Ecto neural progenitor cell (in vitro differentiated cells): ENCODE measurements at places on chromosomes 16 and 17.

GRCh38 chr17:27384726-27385125 lies 71.5 kb upstream of the KSR1 start:
- no peak for DNase-seq

DNA sequence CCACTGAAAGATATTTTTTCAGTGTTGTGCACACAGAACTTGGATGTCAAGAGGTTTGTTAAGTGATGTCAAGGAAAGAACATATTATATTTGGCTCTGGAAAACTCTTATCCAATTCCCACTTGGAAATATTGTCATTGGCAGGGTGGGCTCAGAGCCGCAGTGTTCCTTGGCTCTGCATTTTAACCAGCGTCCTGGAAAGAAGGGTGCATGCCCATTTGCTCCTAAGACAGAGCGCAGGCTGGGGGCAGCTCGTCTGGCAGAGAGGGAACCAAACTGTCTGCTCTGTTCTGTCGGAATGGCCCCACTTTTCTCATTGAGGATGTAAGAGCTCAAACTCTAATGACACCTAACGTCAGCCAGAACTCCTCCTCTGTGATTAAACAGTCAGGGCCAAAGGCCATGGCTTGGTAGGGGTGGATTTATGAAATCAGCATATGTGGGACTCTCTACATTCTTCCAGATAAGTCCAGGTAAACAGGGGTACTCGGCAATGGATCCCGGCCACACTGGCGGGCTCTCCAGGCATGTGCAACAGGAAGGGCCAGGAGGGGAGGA lies 18.0 kb downstream of the SLC47A1 start:
- no peak for DNase-seq

- DNase-seq, result no peak
Observed at GRCh38 chr17:43068570-43069367, 43.7 kb downstream of the RND2 start.

DNA sequence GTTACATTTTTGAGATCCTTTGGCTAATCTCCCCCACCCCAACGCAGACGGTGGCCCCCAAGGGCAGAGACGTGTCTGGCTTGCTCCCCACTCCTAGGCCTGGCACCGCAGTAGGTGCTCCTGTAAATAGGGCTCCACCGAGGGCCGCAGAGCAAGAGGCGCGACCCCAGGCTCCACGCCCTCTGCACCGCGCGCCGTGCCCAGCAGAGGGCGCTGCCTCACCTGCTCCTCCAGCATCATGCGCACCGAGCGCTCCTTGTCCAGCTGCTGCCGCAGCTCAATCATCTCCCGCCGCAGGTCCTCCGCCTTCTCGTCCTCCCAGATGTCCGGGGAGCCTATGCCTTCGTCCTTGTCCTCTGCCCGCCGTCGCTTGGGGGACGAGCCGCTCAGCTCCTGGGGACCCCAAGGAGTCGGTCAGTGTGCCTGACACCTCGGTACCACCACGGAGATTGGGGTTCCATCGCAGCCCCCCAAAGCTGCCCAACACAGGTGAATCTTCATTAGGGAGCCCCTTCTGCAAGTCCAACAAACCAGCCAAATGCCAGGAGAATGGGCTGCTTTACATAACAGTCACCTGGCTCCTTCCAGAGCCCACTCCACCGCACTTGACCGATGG lies 11.2 kb downstream of the TFAP4 start:
- DNase-seq, result peak; percentile 89

DNA sequence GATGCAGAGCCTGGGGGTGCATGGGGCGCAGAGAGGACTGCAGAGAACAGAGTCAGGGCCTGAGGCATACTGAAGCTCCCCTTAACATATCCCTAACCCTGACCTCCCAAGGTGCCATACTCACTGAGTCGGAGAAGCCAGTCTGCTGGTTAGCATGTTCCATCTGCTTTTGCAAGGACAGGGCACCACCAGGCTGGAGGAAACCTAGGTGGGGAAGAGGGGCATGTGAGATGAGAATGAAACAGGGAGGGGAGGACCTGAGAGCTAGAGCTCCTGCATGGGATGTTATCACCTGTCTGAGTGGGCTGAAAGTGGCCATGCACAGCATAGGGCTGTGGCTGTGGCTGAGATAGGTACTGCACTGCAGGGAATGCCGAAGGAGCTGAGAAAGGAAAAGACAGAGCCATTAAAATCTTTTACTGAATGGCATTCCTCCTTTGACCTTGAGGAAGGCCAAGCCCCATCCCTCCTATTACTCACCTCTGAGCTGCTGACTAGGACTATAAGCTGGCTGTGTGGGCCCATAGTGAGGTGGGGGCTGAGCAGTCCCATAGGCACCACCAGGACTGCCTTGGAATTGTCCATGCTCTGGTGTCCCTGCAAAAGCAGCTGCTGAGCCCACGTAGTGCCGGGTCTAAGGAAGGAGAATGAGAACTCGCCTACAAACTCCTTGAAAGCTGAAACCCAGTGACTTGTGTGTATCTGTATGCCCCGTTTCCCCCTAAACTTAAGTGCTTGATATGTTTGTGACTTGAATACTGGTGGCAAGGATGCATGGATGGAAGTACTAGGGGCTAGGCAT lies 1.9 kb downstream of the GPS2 start:
- no peak for DNase-seq

DNA sequence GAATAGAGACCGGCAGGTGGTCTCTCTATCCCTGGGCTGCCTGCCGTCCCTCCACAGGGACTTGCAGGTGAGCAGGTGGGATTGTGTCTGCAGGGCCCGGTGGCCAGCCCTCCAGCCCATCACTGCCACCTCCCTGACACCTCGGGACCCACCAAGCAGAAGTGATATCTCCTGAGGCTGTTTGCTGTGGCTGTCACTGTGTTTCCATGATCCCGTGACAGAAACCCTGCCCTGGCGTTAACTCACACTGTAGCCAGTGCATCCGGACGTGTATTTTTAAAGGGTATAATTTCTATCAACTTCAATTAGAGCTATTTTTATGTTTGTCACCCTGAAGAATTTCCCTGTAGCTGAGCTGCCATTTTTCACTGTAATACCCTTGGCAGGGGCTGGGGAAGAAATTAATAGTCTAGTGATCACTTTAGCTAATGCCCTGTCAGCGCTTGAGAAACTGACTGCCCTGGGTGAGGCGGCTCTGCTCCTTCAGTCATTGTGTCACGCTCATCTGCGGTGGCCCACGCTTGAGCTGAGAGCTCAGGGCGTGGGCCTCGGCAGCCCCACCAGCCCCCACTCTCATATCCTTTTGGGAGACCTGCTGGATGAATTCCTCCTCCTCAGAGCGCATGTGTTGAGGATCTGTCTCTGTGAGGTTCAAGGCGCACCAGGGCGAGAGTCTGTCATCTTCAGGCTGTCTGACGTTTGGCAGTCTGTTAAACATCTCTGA lies 229.9 kb upstream of the CIBAR2 start:
- DNase-seq, result no peak

DNA sequence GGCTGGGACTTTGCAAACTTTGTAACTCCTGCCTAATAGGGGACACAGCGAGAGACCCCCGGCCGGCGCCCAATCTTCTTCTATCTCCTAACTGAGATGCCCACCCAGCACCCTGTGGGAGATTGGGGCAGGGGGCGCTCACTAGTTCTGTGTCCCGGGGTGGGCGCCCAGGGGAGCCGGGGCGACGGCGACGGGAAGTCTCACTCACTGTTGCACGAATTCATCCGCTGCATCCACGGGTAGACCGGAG lies 3.9 kb upstream of the HOXB5 start:
- no peak for DNase-seq

- no peak for DNase-seq
Observed at GRCh38 chr17:81715107-81715871, 3.2 kb downstream of the SLC25A10 start.

DNA sequence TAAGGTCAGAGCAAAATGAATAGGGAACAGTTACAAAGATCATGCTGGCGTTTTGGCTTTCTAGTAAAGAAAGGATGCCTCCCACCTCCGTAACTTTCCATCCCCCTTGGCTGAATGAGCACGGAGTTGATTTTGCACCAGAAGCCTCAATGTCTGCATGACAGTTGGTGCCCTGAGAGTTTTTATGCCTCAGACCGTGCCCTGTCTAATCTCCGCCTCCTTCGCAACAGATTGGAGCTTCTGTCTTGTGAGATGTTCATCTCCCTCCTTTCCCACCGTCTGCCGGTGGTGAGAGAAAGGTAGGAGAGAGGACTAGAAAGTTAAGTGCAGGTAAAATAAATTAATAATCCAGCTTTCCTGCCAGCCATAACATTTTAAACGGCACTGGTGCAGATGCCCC lies 1.9 kb downstream of the HS3ST4 start:
- DNase-seq, result no peak

GRCh38 chr17:4706121-4706520 lies 2.2 kb upstream of the PELP1 start:
- DNase-seq, result no peak

DNA sequence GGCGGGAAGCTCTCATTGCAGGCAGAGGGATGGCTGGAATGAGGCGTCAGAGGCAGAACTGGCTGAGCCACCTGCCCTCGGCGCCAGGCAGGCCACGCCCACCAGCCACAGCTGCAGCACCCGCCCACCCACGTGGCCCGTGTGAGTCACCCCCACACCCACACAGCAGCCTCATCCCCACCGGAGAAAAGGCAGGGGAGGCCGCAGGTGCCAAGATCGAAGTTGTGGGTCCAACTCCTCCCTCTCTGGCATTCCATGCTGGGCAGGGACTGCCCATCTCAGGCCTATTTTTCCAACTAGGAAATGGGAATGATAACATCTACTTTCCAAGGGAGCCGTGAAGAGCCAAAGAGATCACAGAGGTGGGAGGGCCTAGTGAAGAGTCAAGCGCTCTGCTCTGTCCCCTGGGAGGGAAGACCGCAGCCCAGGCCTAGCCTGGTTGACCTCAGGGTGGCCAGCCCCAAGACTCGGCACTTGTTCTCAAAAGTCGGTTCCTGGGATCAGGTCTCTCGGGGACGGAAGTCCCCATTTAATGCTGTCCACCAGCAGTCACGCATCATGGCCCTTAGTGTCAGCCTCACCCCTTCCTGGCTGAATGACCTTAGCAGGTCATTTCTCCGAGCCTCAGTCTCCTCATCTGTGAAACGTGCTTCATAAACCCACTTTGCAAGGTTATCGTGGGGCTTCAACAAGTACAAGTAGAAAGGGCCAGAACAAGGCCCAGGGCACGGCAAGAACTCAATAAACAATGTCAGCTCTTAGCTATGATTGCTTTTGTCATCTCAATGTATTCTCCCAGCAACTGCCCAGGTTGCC lies at the start of gene TRPV3:
TSS of gene TRPV3 (minus strand) at position 45 of the 816 bp plus-strand sequence. CDS start 2,962 bp downstream, outside the sequence.
- peak; percentile 50 for DNase-seq

GRCh38 chr16:11074131-11074530 lies 129.8 kb downstream of the CLEC16A start:
- no peak for DNase-seq

DNA sequence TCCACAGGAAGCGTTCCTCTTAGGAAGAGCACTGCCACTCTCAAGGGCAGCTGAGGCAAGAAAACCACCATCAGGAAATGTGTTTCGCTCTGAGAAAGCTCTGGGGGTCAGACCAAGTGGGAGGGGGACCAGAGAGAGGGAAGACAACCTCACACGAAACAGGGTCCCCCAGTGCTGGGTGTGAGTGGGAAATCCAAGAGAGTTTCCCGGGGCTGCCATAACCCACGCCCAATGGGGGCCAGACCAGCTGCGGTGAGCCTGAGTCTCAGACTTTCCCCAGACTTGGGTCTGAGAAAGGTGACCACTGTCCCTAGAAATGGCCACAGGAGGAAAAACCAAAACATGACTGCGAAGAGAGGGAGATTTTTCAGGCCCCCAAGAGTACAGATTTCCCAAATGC lies 14.5 kb downstream of the DNAH17 start:
- no peak for DNase-seq

GRCh38 chr17:82021107-82021899 lies 1.4 kb downstream of the CENPX start:
- no peak for DNase-seq

DNA sequence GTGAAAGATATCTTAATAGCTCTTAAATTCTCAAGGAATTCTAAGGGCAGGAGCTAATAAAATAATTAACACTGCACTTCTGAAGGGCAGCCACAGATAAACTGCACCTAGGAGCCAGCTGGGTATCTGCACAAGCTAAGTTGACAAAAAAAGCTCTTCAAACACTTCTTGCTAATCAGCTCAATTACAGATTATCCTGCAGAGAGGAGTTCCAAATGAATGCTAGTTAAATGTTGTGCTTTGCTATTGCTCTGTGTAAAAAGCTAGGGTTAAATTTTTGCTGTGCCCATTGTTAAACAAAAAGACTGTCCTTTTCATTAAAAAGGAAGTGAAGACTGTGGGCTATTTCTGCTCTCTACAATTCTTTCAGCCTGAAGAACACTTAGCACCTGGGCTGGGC lies 158.5 kb upstream of the SHISA6 start:
- no peak for DNase-seq

DNA sequence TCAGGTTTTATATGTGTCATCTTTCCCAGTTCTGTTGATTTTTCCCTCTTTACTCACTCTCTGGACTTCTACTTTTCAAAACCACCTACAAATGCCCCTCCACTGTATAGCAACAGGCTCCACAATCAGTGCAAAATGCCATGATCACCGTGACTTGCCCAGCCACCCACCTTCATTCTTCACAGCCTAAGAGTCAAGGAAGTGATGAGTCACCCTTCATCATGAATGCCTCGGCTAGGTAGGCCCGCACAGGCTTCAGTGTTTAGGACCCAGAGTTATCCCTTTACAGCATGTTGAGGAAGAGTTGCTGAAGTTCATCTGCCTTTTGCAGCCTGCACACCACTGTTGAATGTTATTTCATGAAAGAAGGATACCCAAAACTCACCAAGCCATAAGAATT lies 158.6 kb downstream of the PMP22 start:
- no peak for DNase-seq

GRCh38 chr16:72913551-72913950 lies 134.4 kb downstream of the ZFHX3 start:
- DNase-seq, result no peak

DNA sequence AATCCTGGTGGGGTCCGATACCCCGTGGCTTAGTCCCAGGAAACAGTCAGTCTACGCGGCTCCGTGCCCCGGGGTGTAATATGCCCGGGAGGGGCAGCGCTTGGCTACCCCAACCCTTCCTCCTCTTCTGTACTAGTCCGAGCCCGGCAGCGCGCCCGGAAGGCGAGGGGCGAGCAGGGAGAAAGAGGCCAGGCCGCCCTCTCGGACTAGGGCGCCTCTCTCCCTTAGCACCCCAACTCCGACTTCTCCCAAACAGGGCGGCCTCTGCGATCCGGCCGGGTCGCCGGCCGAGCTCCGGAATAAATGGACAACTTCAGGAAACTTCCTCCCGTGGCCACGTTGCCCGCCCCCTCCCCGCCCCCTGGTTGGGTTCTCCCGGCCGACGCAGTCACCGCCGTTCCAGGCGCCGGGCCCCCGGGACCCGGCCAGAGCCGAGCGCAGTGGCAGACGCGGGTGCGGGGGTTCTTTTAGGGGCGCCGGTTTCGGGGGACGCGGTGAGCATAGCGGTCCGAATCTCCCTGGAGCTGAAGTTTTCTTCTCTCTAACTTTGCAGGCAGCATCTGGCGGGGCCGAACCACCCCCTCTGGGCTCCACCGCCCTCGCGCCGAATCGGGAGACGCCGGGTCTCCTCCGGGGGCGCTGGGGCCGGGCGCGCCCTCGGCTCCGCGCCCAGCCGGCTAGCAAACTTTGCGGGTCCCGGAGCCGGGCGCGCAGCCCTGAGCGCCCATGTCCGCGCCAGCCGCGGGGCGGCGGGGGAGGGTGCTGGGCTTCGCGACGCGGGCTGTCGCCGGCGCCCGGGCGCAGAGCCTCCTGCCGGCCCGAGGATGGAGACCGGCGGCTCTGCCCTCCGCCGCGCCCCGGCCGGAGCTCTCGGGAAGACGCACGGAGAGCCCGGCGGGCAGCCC lies at the start of gene SDK2:
TSS of gene SDK2 (minus strand) at position 301 of the 905 bp plus-strand sequence. CDS start 357 bp downstream, outside the sequence.
- peak; percentile 78 for DNase-seq
